ENCODE measurements at places on chromosomes 11 and 22. TPM values are rescaled to one million over a fixed set of nuclear protein-coding genes. Genes with fewer than 3 reads are reported as not detected.

DNA sequence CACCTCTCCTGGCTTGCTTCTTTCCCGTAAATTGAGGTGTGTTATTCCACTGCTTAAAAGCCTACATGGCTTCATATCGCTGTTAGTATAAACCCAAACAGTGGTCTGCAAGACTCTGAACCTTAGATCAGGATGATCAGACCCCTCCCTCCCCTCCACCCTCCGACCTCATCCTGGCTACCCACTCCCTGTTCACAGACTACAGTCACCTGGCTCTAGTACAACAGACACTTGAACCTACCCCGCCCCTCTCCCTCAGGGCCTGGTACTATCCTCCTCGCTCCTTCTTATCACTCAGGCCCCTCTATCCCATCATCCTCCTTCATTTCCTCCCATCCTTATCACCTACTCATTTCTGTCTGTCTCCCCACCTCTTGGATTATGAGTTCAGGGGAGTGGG is 20.1 kb downstream of the PTPRJ start:
- H3K4me3 ChIP-seq: no peak overlapping the region
- DNase-seq: no peak
- H3K27me3 ChIP-seq: no peaks in the 10 kb centered on the region
- H3K36me3 ChIP-seq: no peaks in the 10 kb centered on the region

- H3K36me3 ChIP-seq: no peaks in the 10 kb centered on the region
- H3K4me1 ChIP-seq: no peaks in the 10 kb centered on the region
- H3K27me3 ChIP-seq: no peaks in the 10 kb centered on the region
- no peak for DNase-seq
Measured at GRCh38 chr11:6258141-6258540, 1.5 kb upstream of the CCKBR start.

- no peaks in the 10 kb centered on the region for H3K27me3 ChIP-seq
- peaks cover 6% of the 10 kb centered on the region for H3K36me3 ChIP-seq
- peaks cover 53% of the 10 kb centered on the region for H3K4me1 ChIP-seq
- DNase-seq: no peak
- H3K27ac ChIP-seq: no peak overlapping the region
Measured at GRCh38 chr11:66877588-66878385, 20.9 kb downstream of the LRFN4 start.

DNA sequence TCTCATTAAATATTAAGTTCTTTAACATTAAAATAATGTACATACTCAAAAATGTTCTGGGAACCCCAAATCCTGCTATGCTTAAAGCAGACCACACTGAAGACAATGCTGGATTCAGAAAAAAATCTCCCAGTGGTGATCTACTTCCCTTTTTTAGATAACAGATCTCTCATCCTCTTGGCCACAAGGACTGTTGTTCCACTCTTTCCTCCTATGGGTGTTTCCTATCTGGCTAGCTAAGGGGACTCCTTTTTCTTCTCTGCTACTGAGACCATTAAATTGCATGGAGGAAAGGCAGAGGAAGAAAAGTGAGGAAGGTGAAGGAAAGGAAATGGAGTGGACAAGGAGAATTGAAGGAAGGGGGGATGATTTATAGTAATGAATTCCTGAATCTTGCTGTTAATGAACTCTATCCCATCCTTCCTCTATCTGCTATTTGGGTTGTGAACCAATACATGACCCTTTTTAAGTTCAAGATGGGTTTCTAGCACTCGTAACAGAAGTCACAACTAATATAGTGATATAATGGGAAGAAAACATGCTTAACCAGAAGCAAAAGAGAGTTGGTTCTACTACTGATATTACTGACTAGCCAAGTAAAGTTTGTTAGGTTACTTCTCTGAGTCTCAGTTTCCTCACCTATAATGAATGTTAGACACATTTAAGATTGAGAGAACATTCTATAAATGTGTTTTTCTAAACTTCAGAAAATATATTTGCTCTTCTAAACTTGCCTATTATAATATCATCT is 53.2 kb downstream of the PIK3C2A start:
- H3K27ac ChIP-seq: no peak overlapping the region
- no peaks in the 10 kb centered on the region for H3K27me3 ChIP-seq
- no peak overlapping the region for H3K4me3 ChIP-seq
- H3K4me1 ChIP-seq: no peaks in the 10 kb centered on the region
- DNase-seq: no peak
- H3K36me3 ChIP-seq: peaks cover 10% of the 10 kb centered on the region

GRCh38 chr11:119671051-119671450 is 57.9 kb downstream of the NECTIN1 start:
- no peak overlapping the region for H3K27ac ChIP-seq
- H3K4me3 ChIP-seq: no peak overlapping the region
- no peak for DNase-seq
- H3K27me3 ChIP-seq: no peaks in the 10 kb centered on the region
- H3K4me1 ChIP-seq: peaks cover 11% of the 10 kb centered on the region

DNA sequence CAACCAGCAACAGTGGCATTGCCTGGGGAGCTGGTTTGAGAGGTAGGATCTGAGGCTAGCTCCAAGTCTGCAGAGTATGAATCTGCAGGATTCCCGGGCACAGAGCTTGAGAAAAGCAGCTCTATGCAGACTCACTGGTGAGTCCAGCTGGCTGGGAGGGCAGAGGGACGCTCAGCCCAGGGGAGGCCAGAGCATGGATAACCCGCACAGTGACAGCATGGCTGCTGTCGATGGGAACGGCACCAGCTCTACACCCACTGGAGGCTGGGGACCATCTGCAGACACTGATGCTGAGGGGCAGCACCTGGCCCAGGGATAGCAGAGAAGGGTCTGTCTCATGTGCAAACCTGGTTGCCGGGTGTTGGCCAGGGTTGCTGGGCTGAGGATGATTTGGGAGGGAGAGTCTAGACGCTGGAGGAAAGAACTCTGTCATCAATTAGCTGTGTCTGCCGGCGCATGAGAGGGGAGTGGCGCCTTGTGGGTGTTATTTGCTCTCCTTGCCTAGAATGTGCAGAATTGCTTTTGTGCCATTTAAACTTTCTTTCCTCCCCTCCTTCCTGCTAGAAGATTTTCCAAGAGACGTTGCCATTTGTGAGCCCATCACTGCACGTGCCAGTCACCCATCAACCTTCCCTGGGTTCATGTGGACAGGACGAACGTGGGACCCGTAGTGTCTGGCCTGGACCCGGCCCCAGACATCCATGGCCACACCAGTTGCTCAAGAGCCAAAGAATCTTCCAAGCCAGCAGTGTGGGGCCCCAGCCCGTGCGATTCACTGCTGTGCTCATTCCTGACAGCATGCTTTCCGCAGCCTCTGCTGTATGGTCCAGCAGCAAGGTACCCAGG is 19.1 kb upstream of the LINC01488 start:
- H3K4me1 ChIP-seq: no peaks in the 10 kb centered on the region
- no peak for DNase-seq
- H3K27me3 ChIP-seq: no peaks in the 10 kb centered on the region

GRCh38 chr11:122394313-122394712 is 261.2 kb upstream of the UBASH3B start:
- no peak overlapping the region for H3K27ac ChIP-seq
- H3K4me3 ChIP-seq: no peak overlapping the region
- peaks cover 60% of the 10 kb centered on the region for H3K36me3 ChIP-seq
- DNase-seq: no peak

DNA sequence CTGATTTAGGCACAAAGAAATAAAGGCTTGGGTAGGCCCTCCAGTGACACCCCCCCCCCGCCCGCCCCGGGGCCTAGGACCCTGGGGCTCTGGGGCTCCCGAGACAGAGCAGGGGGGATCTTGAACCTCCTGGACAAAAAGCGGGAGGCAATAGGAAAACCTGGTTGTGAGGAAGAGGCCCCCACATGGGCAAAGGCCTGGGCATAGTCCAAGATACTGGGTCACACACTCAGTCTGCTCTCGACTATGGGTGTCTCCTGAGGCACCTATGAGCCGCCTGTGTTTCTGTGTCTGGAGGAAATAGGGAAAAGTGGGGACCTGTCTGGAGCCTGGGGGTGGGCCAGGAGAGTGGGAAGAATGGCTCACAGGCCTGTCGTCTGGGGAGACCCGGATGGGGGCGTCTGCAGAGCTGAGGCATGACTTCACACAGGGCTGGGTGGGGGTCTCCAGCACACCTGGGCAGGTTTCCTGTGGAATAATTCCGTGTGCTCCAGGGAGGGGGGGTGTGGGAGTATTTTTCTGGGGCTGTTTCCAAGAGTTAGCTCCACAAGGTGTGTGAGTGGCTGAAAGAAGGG is 2.4 kb upstream of the MN1 start:
- H3K27me3 ChIP-seq: no peaks in the 10 kb centered on the region
- H3K4me1 ChIP-seq: peaks cover 11% of the 10 kb centered on the region
- no peak overlapping the region for H3K4me3 ChIP-seq
- no peak for DNase-seq

DNA sequence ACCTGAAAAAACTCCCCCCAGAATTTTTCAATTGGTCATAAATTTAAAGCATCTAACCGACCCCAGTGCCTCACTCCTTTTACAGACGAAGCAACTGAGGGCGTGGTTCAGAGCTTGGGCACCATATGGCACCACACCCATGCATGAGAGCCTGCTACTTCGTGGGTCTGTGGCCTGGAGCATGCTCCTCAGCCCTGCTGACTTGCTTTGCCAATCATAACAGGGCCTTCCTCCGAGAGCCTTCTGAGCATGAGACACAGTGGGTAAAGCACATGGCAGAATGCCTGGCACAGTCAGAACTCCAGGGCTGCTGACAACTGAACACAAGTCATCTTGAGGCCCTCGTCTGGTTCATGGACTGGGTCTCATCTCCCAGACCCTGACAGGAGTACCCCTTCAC is 33.3 kb downstream of the HIRA start:
- peaks cover 61% of the 10 kb centered on the region for H3K36me3 ChIP-seq
- no peaks in the 10 kb centered on the region for H3K27me3 ChIP-seq
- H3K4me1 ChIP-seq: no peaks in the 10 kb centered on the region

- H3K36me3 ChIP-seq: no peaks in the 10 kb centered on the region
- no peak overlapping the region for H3K27ac ChIP-seq
- H3K27me3 ChIP-seq: peaks cover 16% of the 10 kb centered on the region
- no peaks in the 10 kb centered on the region for H3K4me1 ChIP-seq
- no peak for DNase-seq
Measured at GRCh38 chr22:20388200-20388599, 5.8 kb upstream of the ZNF74 start.

GRCh38 chr22:41286639-41287091 is 678 bp upstream of the RANGAP1 start:
- no peaks in the 10 kb centered on the region for H3K27me3 ChIP-seq
- H3K4me1 ChIP-seq: peaks cover 28% of the 10 kb centered on the region
- no peak for DNase-seq
- H3K36me3 ChIP-seq: peaks cover 41% of the 10 kb centered on the region
- peak overlapping the region; percentile 85 for H3K27ac ChIP-seq

GRCh38 chr22:32411829-32412592 is at the start of gene RTCB:
TSS of gene RTCB (minus strand) at chr22:32412247. CDS start at chr22:32412156, 91 bp downstream.
- peaks cover 6% of the 10 kb centered on the region for H3K4me1 ChIP-seq
- H3K4me3 ChIP-seq: peak within 1 kb of the TSS; percentile 90
- H3K36me3 ChIP-seq: peaks cover 43% of the 10 kb centered on the region
- peak within 1 kb of the TSS; percentile 84 for H3K27ac ChIP-seq
- peak; percentile 90 for DNase-seq
- H3K27me3 ChIP-seq: peaks cover 17% of the 10 kb centered on the region

GRCh38 chr11:105824457-105825013 is 197.5 kb downstream of the MSANTD4 start:
- no peak overlapping the region for H3K4me3 ChIP-seq
- no peak for DNase-seq
- H3K27me3 ChIP-seq: no peaks in the 10 kb centered on the region
- H3K27ac ChIP-seq: no peak overlapping the region

DNA sequence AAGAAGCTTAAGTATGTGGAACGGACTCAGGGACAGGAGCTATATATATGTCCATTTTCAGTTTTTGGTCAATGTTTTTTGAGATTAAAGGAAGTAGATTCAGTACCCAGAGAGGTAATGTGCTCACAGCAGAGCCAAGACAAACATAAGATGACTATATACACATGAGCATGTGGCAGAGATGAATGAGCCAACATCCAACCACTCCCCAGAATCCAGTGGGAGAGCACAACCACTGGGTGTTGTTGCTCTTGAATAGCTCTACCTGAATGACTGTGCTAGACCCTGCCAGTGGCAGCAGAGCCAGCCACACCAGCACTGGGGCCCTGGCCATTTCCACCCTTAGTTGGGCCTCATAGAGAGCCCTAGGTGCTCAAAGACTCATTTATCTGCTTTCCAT is 10.7 kb upstream of the SYTL2 start:
- no peaks in the 10 kb centered on the region for H3K27me3 ChIP-seq
- peak; percentile 66 for DNase-seq
- H3K4me1 ChIP-seq: peaks cover 27% of the 10 kb centered on the region
- H3K36me3 ChIP-seq: no peaks in the 10 kb centered on the region
- peak overlapping the region; percentile 2 for H3K4me3 ChIP-seq

DNA sequence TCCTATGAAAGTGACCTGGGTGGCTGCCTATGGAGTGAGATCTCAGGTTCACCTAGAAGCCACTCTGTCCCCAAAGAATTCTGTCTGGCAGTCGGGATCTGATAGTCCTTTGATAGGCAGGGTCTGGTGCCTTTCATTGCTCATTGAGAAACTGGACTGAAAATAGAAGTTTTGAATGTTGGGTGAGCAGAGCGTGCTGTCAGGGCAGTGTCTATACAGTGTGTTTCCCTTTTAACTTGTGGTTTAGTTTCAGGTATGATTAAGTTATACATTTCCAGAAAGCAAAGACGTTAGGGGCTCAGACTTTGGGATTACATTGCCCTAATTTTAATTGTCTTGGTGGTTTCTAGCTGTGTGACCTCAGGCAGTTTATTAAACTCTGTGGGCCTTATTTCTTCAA is 111.3 kb upstream of the PAX6 start:
- no peak for DNase-seq
- H3K4me1 ChIP-seq: no peaks in the 10 kb centered on the region
- no peaks in the 10 kb centered on the region for H3K36me3 ChIP-seq
- H3K27me3 ChIP-seq: no peaks in the 10 kb centered on the region

DNA sequence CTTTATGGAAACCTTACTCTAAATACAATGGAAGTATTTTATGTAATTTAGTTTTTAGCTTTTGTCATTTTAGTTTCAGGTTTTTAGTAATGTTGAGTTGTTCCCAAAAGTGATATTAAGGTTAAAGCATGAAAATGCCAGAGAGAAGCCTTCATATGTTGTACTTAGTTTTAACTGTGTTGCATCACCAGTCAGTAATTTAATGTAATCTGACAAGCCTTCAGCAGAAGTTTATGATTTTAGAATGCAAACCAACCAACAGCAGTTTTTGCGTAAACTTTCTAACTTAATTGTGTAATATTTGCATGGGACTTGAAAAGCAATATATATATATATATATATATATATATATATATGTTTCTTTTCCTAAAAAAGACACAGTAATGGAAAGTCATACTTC is 110.6 kb downstream of the MSANTD4 start:
- H3K27ac ChIP-seq: no peak overlapping the region
- peaks cover 9% of the 10 kb centered on the region for H3K4me1 ChIP-seq
- no peaks in the 10 kb centered on the region for H3K27me3 ChIP-seq
- no peak overlapping the region for H3K4me3 ChIP-seq

NXPE2 gene
- not detected for total RNA-seq

ZMAT5 gene
- 25.6 TPM for total RNA-seq

GGTLC2 gene
- not detected for total RNA-seq

TMEM191B gene
- total RNA-seq: not detected

DBX1 gene
- total RNA-seq: not detected

DDI1 gene
- total RNA-seq: not detected

CDON gene
- 0.96 TPM for total RNA-seq

SYT7 gene
- total RNA-seq: 25.2 TPM

SCUBE1 gene
- not detected for total RNA-seq

All from MCF 10A (cell line).